Thoracic aorta (tissue), 2 donors: ENCODE measurements at places on chromosomes 4 and X. TPM values are rescaled to one million over a fixed set of nuclear protein-coding genes. Genes with fewer than 3 reads are reported as not detected.

- no peak for DNase-seq
These were observed 48.5 kb upstream of the EGFL6 start for GRCh38 chrX:13520936-13521335.

TCEAL6 gene
- total RNA-seq, result 1.9 TPM

ARHGAP6 gene
- 22.3 TPM for total RNA-seq

- DNase-seq, result no peak
These were observed 17.1 kb upstream of the AADAT start for GRCh38 chr4:170106900-170107299.

SMIM10L2A gene
- 0.63 TPM for total RNA-seq

DNA sequence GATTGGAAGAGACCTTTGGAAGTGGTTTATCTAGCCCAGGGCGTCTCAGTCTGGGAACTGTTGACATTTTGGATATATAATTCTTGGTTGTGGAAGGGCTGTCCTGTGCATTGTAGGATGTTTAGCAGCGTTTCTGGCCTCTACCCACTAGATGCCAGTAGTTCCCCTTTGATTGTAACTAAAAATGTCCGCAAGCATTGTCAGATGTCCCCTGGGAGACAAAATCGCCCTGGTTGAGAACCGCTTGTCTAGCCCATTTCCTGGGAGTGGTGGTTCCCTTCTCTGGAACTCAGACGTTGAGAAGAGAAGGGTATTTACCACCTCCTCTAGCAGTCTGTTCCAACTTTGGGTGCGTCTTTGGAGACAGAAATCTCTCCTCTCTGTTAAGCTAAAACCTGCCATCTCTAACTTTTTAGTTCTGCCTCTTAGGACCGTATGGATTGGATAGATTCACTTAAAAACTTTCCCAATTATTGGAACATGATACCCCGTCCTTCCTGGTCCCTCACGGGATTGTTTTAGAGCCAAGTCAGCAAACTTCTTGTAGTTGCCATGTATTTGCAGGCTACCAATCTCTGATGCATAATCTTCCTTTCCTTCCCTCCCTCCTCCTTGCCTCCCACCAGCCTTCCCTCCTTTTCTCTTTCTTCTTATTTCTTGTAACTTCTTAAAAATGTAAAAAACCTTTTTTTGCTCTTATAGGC lies 13.9 kb downstream of the TMEM165 start:
- DNase-seq, result peak; percentile 9

GRCh38 chr4:82652062-82652461 lies 90.3 kb upstream of the TMEM150C start:
- no peak for DNase-seq

DNA sequence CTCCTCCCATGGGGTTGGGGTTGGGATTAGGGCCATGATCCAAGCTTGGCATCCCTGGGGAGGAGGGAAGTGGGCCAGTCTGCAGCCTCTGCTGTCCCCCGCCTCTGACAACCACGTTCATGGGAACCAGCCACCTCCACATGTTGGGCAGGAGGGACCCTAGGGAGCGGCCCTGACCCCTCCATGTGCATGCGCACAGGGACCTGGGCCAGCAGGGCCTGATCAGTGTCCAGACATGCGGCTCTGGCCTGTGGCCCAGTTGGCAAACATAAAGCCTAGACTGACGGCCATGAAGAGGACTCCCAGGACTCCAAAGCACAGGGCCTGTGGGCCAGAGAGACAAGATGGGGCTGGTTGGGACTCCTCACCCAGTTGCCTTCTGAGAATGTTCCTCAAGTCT lies 11.3 kb downstream of the SLC38A5 start:
- DNase-seq, result no peak

FAM149A gene
- total RNA-seq, result 12.8 TPM

DNA sequence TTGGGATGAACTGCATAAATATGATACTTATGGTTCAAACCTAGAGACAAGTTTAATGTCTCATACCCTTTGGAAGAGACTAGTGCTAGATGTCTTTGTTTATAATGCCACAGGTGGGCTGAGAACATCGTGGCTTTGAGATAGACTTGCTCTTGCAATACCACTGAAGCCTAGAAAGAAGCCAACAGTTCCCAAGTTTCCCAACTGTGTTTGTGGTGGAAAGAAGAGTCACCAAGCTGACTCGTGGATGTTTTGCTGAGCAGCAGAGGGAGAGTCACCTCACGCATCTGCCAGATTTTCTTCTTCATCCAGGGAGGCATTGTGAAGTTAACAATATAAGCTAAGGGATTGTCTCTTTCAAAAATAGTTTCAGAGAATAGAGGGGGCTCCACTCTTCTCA lies 1076.2 kb downstream of the C4orf33 start:
- no peak for DNase-seq

- DNase-seq, result no peak
These were observed 56.3 kb downstream of the MSN start for GRCh38 chrX:65723706-65724105.

PPEF2 gene
- 0.21 TPM for total RNA-seq

- no peak for DNase-seq
These were observed 1.1 kb upstream of the MRPL1 start for GRCh38 chr4:77861495-77861894.

CYTL1 gene
- total RNA-seq, result 52.3 TPM

TMEM184C gene
- 23.2 TPM for total RNA-seq

DNA sequence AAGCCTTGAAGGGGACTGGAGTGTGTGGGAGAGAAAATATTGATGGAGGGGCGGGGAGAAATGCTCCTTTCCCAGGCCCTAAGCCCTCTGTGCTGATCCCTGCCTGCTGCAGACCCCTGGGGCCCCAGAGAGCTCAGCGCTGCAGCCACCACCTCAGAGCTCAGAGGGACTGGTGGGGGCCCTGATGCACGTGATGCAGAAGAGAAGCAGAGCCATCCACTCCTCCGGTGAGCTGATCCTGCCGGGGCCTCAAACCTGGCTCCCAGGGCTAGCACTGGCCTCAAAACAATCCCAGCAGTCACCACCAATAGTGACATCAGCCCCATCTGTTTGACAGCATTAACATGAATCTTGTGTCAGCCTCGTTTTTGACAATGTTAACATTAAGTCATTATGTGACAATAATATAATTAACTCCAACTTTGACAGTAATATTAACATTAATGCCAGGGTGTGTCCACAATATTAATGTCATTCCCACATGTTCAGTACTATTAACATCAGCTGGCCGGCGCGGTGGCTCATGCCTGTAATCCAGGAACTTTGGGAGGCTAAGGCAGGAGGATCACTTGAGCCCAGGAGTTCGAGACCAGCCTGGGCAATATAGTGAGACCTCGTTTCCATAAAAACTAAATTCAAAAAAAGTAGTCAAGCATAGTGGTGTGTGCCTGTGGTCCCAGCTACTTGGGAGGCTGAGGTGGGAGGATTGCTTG lies 5.8 kb downstream of the WAS start:
- DNase-seq, result no peak

DNA sequence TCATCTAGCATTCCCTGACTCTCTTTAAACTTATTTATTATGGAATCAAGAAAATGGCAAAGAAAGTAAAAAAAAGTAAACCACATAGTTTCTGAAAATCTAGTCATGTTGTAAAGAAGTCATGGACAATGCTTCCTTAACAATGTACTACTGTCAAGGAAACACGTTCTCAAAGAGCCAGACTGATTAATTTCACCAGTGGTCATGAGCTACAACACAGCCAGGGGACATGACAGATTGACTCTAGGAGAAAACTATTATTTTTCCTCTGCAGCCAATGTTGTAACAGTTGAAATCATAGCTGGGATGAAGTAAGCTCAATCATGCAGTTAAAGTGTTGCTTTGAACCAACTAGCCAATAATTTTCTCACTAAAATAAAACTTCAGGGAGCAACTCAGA lies 109.2 kb downstream of the MAPK10 start:
- no peak for DNase-seq
